ENCODE measurements at places on chromosomes 1 and 21. TPM values are rescaled to one million over a fixed set of nuclear protein-coding genes. Genes with fewer than 3 reads are reported as not detected.
A peak's percentile ranks its signal among the peaks of the same experiment; 100 is the strongest.

GRCh38 chr1:234230414-234230862 is 142.8 kb upstream of the COA6 start:
- DNase-seq = no peak
- no peak overlapping the region for H3K27ac ChIP-seq
- H3K27me3 ChIP-seq = no peaks in the 10 kb centered on the region
- H3K4me3 ChIP-seq = no peak overlapping the region

- H3K27me3 ChIP-seq = no peaks in the 10 kb centered on the region
- DNase-seq = no peak
- H3K36me3 ChIP-seq = no peaks in the 10 kb centered on the region
- H3K27ac ChIP-seq = no peak overlapping the region
- no peaks in the 10 kb centered on the region for H3K4me1 ChIP-seq
Measured at GRCh38 chr21:32698971-32699693, 28.7 kb downstream of the SYNJ1 start.

GRCh38 chr1:167650269-167651160 is 20.5 kb downstream of the RCSD1 start:
- no peaks in the 10 kb centered on the region for H3K36me3 ChIP-seq
- no peak for DNase-seq
- H3K4me1 ChIP-seq = peaks cover 43% of the 10 kb centered on the region
- peak overlapping the region; percentile 79 for H3K27ac ChIP-seq
- no peak overlapping the region for H3K4me3 ChIP-seq

- no peak overlapping the region for H3K4me3 ChIP-seq
- H3K27ac ChIP-seq = peak overlapping the region; percentile 89
- H3K36me3 ChIP-seq = no peaks in the 10 kb centered on the region
- no peak for DNase-seq
- no peaks in the 10 kb centered on the region for H3K27me3 ChIP-seq
Measured at GRCh38 chr1:183871601-183872000, 66.7 kb downstream of the RGL1 start.

DNA sequence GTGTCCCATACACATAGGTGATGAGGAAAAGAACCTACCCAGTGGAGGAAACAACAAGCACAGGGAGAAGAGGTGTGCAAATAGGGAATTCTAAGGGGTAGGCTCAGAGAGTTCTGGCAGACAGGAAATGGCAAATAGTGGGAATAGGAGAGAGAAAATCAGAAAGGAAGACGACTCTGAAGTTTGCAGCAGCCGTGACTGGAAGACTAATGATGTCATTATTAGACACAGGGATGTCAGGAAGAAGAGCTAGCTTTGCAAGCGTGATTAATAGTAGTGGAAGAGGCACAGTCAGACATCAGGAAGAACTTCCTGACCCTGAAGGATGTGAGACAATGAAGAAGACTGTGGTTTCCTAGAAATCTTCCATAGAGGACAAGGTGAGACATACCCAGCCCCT is 21.1 kb downstream of the DLGAP3 start:
- DNase-seq = no peak
- H3K4me1 ChIP-seq = no peaks in the 10 kb centered on the region
- H3K4me3 ChIP-seq = no peak overlapping the region
- no peaks in the 10 kb centered on the region for H3K27me3 ChIP-seq
- H3K36me3 ChIP-seq = no peaks in the 10 kb centered on the region

- H3K36me3 ChIP-seq = no peaks in the 10 kb centered on the region
- H3K27me3 ChIP-seq = no peaks in the 10 kb centered on the region
- peak overlapping the region; percentile 76 for H3K27ac ChIP-seq
- peak; percentile 81 for DNase-seq
Measured at GRCh38 chr1:153386500-153386901, 4.4 kb downstream of the S100A8 start.

Gene NBPF11
- total RNA-seq = 10.0 TPM

Gene RAB25
- 94.8 TPM for total RNA-seq

Gene EPHA2
- 21.0 TPM for total RNA-seq

Gene SWT1
- 4.4 TPM for total RNA-seq

Gene VWA5B1
- not detected for total RNA-seq

All from upper lobe of left lung (tissue), 6 donors.